Erythroblast (primary cell): ENCODE measurements at places on chromosomes 5 and 9.

GRCh38 chr5:14429101-14430050, 152.2 kb upstream of the OTULINL start:
- DNase-seq, result peak; percentile 93

DNA sequence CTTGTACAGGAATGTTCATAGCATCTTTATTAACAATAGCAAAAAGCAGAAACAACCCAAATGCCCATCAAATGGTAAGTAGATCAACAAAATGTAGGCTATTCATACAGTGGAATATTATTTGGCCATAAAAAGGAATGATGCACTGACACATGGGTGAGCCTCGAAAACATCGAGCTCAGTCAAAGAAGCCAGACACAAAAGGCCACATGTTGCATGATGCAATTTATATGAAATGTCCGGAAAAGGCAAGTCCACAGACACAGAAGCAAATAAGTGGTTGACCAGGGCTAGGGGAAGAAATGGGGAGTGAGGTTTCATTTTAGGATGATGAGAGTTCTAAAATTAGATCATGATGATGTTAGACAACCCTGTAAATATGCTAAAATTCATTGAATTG, 16.5 kb upstream of the SLC2A8 start:
- DNase-seq, result peak; percentile 18

DNA sequence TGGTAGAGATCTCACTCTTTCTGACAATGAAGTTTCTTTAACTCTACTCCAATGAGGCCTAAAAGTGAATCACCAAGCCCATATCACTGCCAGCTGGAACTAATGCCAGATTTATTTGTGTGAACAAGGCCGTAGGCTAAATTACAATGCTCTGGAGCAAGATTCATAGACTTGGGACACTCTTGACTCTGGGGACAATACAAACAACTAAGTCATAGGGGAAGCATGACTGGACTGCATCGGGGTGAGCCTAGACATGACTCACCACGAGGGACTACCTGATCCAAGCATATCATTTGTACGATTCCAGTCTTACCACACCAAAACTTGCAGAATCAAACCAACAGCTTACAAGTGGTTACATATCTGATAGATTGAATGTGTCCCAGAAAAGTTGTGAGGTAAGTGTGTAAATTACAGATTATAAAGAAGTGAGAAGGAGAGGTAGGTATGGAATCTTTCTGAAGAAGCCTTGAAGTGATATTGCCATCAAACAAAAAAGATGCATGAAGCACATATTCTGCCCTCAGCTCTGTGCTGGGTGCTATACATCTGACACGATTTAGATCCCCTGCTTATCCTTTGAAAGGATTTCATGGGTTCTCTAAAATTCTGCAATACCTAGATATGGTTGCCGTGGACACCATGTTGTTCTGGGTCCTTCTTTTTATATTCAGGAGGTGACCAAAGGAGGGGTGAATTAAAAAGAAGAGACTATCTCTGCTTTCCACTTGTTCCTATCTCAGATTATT, 199.3 kb upstream of the PDE4D start:
- no peak for DNase-seq

- DNase-seq, result no peak
These were observed 11.2 kb upstream of the TBC1D9B start for GRCh38 chr5:179918742-179919486.

DNA sequence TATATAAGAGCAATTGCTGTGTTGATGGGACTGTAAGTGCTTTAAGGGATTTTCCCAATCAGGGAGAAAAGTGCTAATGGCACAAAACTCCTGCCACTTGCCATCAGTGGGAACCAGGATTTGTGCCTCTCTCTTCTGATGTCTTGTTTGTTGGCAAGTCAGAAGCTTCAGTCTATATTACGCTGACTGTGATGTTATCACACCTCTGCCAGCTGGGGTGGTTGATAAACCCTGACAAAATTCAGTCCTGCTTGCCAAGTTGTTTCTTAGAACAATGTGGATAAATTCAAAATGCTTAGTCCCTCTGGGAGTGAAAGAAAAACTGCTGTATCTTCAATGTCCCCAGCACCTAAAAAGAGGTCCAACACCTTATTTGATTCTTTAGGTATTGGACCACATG, 161.4 kb upstream of the FBXL7 start:
- DNase-seq, result no peak

DNA sequence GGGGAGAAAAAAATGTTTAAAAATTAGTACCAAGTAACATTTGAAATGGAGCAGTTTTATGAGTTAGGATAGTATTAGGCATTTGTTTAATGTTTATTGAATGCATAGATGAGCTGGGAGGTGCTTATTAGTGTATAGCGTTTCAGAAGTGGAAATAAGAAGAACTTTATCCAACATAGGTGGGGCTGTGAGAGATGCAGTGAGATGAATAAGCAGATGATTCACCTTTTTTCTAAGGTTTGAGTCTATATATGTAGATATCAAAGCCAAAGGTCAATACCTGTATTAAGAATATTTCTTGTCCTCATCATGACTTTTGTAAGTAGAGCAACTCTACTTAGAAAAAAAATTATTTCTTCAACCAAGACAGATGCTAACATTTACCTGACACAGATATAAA, 54.6 kb upstream of the POU4F3 start:
- no peak for DNase-seq

- DNase-seq, result no peak
These were observed 17.4 kb upstream of the IL13 start for GRCh38 chr5:132640613-132641012.

DNA sequence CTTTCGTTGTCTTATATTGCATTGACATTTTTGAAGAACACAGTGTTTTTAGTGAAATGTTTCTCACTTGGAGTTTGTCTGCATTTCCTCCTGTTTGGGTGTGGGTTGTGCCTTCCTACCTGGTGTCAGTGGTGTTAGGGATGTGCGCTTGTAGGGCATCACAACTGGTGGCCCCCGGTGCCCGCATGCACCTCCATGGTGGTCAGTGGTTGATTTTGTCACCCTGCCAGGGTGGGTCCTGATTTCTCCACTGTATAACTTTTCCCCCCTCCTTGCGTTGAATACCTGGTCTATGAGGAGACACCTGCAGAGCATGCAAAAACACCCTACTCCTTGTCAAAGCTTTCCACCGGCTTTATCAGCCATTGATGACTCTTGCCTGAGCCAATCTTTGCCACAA, 132.9 kb downstream of the BARX1 start:
- no peak for DNase-seq

DNA sequence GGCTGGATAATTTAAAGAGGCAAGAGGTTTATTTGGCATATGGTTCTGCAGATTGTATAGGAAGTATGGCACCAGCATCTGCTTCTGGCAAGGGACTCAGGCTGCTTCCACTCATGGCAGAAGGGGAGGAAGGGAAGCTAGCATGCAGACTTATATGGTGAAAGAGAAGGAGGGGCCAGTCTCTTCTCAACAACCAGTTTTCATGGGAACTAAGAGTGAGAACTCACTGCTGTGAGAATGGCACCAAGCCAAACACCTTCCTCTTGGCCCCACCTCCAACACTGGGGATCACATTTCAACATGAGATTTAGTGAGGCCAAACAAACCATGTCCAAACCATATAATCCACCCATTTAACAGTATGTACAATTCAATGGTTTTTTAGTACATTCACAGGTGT, 113.3 kb upstream of the SHB start:
- DNase-seq, result no peak

DNA sequence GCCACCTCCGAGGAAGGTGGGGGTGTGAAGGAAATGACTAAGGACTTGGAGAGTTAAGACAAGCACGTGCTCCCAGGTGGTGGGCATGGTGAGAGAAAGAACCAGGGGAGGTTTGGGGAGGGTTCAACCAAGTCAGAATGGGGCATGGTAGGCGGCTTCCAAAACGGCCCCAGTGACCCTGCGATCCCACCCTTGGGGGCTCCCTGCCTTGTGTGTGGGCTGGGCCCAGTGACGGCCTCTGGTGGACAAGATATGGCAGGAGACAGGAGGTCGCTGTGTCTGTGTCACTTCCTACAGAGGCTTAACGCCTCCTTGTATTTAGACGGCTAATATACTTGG, 51.3 kb upstream of the IRX4 start:
- no peak for DNase-seq

DNA sequence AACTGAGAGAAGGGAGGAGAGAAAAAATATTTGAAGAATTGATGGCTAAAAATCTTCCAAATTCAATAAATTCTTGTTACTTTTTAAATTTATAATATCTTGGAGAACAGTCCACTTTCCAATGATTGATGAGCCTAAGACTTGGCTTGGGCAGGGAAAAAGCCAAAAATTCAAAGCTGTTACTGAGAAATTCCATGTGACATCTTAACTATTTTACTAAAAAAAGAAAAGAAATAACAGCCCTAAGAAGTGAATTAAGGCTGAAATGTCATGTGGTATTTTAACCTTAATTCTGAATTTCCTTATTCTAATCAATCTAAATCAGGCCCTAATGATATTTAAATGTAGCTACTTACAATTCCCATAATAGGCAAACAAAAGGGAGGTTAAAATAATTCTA, 53.4 kb downstream of the CETN3 start:
- DNase-seq, result no peak

DNA sequence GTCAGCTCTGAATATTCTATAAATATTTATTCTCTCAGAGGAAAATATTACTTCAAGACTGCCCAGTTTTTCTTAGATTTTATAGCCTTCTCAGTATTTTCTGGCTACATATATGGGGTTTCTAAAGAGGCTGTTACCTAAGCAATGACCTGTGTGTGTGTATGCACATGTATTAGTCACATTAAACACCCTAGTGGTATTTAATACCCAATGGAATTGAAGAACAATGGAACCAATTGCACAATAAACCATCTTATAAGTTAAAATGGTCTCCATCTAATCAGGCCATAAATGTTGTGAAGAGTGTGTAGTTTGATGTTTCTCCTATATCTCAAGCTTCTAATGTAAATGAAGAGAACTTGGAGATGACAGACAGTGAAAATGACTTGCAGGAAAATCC, 450.0 kb downstream of the SPATA31D1 start:
- DNase-seq, result no peak

DNA sequence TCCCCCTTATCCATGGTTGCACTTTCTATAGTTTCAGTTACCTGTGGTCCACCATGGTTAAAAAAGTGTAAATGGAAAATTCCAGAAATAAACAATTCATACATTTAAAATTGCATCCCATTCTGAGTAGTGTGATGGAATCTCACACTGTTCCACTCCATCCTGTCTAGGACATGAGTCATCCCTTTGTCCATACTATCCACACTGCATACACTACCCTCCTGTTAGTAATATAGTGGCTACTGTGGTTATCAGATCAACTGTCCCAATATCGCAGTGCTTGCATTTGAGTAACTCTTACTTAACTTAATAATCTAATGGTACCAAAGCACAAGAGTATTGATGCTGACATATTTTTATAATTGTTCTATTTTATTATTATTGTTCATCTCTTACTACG, 100.7 kb downstream of the RAB3C start:
- DNase-seq, result no peak

DNA sequence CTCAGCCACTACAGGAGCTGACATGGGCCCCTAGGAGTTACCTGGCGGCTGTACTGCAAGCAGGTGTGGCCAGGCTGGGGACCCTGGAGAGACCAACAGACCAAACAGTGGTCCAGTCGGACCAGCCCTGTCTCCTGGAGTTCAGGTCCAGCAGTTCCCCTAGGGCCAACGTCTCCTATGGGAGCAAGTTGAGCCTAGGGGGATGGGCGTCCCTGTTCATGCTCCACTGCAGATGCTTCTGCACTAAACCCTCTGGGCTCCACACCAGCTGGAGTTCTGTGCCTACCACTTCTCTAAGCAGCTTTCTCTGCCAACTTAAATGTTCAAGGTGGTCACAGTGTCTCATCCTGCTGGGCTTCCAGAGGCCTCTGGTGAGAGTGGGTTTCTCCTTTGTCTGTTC, 20.6 kb upstream of the OMD start:
- no peak for DNase-seq

DNA sequence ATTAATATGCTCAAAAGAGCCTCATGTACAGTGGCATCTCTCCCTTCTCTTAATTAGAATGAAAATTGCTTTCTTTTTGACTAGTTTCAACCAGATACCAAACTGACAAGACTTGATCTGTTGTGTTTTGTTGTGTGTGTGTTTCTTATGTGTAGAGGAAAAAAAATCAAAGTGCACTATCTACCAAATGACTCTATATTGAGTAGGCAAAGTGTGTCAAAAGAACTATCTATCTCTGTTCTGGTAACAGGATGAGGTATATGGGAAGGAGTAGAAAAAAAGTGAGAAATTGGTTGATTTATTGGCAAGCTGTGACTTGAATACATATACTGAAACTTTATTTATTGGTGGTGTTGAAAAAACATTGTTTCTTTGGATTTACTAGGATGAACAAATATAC, 190.0 kb downstream of the SLF1 start:
- DNase-seq, result no peak

DNA sequence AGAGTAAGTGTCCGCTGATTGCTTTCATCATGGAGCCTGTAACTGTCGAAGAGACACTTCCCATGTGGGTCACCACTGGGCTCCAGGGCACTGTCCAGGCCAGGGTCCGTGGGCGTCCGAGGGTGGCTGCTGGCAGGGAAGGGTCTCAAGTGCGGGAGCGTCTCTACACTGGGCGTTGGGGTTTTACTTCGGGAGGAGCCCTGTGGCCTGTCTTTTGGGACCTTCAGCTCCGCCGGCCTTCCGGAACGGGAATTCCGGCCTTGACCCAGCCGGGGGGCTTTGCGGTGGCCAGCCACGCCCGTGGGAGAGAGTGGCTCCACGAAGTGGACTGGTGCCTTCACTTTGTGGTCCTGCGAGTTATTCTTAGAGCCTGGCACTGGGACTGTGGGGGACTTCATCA, 86.2 kb downstream of the CAMSAP1 start:
- no peak for DNase-seq

DNA sequence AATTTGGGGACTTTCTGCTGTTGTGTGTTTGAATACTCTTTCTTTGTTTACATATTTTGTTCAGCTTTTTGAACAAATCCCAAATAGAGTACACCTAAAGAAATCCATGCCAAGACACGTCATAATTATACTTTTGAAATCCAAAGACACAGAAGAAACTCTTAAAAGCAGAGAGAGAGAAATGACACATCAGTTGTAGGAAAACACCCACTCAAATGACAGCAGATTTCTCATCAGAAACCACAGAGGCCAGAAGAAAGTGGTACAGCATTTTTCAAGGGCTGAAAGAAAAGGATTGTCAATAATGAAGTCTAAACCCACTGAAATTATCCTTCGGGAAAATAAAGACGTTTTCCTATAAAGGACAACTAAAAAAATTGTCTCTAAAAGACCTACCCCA, 378.6 kb downstream of the GADD45G start:
- DNase-seq, result no peak
